ENCODE measurements at places on chromosomes 5 and 9.

GRCh38 chr5:40653221-40654022, 26.3 kb upstream of the PTGER4 start:
- DNase-seq: no peak

GRCh38 chr5:4976902-4977301, 163.2 kb upstream of the ADAMTS16 start:
- no peak for DNase-seq

DNA sequence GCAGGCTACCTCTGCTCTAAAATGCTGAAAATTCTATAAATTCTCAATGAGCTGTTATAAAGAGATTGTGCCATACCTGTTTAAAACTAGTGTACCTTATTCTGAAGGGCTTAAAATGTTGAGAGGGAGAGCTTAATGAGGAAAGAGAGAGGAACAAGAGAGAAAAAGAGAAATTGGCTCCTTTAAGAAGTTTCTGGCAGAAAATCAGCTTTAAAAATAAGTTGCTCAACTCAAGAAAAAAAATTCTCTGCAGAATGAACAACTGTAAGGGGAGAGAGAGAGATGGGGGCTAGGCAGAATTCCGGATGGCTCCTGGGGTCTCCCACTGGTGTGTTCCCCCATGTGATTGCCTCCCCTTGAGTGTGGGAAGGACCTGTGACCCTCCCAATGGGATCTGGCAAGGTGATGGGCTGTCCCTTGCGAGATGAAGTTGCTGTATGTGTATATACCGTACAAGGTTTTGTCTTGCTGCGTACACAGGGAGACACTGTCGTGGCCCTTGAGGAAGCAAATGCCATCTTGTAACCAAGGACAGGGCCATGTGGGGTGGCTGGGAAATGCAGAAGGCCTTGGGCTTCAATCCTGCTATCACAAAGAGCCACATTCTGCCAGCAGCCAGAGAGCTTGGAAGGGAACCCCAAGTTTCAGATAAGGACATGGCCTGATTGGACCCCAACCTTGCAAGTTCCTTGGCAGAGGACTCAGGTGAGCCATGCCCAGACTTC, 64.3 kb upstream of the S1PR3 start:
- DNase-seq: no peak

DNA sequence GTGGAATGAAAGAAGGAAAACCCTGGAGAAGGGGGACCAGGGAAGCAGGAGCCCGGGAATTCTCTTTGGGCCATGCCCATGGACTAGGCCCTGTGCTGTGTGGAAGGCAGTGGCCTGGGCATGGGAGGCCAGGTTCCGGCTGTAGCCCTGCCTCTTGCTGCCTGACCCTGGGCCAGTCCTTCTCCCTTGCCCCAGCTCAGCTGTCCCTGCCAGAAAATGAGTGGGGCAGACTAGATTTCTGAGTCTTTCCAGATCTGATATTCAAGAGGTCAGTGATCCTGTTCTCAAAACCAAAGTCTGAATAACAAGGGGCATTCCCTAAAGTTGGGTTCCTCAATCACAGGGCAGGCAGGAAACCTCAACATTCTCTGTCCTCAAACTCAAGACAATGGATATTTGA, 24.8 kb upstream of the CORO2A start:
- no peak for DNase-seq

DNA sequence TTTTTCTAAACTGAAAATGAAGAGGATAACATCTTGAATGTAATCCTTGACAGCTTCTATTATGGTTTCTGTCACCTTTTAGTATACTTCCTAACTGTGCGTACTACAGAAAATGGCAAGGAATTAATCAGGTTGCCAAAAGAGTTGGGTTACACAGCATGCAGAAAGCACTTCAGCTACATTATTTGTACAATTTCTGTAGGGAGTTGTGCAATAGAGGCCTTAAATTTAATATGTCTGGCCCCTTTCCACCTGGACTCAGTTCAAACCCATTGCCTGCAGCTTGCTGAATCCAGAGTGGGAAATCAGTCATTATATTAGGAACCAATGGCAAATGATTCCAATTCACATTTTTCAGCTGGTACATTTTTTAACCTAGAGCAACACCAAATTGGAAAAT, 549.7 kb downstream of the CSNK1G3 start:
- DNase-seq: no peak

GRCh38 chr9:98172604-98173003, 19.8 kb downstream of the CORO2A start:
- no peak for DNase-seq

DNA sequence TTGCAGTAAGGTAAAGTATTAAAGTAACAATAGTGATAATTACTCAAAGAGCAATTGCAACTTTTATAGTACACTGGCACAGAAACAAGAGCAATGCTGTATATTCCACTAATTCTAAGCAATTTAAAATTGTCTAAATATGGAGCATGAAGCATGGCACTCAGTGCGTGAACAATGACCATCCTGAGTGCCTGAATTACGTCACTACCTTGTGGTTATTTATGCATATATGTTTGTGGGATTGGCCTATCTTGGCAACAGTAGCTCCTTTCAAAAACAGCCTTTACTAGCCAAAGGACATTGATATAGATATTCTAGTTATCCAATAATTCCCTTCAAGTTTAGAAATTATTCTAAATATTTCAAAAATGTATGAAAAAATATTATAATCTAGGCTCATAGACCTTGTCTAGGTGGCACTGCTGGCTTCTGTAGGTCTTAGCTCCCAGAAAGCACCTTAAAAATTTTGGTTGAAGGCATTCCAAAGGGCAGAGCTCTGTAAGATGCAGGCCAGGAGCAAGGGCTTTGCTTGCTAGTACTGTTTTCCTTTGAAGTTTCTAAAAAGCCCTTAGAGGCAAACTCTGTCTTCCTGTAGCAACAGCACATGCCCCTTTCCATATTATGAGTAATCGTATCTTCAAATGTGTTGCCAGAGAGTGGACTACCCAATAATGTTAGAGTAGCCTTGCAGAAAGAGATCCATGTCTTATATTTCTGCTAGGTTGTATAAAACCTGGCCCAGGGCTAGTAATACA, 719.3 kb downstream of the NR2F1-AS1 start:
- no peak for DNase-seq

- DNase-seq: no peak
Measured at GRCh38 chr5:8363138-8363537, 494.2 kb downstream of the MTRR start.

- peak; percentile 44 for DNase-seq
Measured at GRCh38 chr5:139149477-139150199, 48.5 kb downstream of the SIL1 start.

DNA sequence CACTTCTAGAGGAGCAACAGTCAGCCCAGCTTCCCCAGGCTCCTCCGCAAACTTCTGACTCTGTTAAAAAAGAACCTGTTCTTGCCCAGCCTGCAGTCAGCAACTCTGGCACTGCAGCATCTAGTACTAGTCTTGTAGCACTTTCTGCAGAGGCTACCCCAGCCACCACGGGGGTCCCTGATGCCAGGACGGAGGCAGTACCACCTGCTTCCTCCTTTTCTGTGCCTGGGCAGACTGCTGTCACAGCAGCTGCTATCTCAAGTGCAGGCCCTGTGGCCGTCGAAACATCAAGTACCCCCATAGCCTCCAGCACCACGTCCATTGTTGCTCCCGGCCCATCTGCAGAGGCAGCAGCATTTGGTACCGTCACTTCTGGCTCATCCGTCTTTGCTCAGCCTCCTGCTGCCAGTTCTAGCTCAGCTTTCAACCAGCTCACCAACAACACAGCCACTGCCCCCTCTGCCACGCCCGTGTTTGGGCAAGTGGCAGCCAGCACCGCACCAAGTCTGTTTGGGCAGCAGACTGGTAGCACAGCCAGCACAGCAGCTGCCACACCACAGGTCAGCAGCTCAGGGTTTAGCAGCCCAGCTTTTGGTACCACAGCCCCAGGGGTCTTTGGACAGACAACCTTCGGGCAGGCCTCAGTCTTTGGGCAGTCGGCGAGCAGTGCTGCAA, 72.8 kb downstream of the NUP214 start:
- DNase-seq: no peak

GRCh38 chr9:26706223-26706622, 186.4 kb downstream of the CAAP1 start:
- no peak for DNase-seq

GRCh38 chr5:135996611-135997010, 32.2 kb upstream of the TGFBI start:
- peak; percentile 55 for DNase-seq

- DNase-seq: no peak
Measured at GRCh38 chr9:135959814-135960213, 1.4 kb downstream of the UBAC1 start.

DNA sequence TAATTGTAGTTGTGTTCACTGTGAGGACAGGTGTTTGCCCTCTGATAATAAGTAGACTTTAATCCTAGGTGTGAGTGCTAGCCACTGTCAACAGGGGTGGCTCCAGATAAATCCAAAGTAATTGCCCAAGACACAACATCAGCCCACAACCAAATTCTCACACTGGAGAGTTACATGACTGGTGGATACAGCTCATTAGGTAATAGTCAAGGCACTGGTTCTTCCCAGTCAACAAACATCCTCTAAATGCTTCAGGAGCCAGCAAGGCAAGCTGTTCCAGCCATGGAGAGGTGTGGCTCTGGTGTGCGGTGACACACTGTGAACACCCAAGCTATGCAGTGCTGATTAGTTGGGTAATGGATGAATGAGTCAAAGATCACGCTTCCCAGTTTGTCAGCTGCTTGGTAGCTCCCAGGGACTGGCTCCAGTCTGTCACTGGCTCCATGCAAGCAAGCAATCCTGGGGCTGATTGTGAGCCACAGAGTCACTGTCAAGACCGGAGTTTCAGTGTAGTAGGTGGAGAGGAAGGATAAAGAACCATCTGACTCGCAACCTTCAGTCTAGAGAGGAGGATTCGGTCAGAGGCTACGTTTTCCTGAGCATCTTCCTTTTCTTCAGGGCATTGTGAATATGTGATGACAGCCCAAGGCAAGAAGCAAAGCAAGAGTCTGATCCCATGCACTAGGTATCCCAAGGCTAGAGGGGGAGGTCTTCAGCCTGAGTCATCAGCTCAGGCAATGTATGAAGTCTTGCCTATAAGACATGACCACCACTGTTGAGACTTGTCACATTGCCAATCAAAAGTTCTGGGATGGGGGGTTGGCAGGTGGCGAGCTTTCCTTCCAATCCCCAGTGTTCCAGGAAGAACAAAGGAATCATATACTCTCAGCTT, 63.1 kb downstream of the UGCG start:
- DNase-seq: peak; percentile 82

GRCh38 chr9:105296877-105297287, 52.4 kb downstream of the SLC44A1 start:
- DNase-seq: peak; percentile 80

DNA sequence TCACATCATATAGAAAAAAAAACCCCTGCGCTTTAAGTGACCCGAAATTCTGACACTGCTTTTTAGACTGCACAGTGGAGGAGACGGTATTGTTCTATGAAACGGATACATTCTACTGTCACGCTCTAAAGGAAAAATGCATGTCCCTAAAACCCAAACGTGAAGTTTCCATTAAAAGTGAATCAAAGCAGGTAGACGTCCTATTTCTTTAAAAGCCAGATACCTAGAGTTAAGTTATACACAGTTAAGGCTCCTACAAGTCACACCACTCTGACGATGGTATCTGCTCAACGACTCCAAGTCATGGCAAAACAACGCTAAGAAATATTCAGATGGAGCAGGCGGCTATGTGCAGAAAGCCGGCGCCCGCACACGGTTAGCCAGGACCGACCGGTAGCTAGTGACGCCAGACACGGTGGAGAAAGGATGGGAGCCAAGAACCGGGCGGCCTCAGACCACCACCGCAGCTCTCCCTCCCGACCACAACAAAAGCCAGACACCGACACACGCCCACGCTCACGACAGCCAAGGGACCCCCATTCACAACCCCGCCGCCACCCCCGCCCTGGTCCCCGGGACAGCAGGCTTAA, 734 bp downstream of the SKP1 start:
- DNase-seq: peak; percentile 51

DNA sequence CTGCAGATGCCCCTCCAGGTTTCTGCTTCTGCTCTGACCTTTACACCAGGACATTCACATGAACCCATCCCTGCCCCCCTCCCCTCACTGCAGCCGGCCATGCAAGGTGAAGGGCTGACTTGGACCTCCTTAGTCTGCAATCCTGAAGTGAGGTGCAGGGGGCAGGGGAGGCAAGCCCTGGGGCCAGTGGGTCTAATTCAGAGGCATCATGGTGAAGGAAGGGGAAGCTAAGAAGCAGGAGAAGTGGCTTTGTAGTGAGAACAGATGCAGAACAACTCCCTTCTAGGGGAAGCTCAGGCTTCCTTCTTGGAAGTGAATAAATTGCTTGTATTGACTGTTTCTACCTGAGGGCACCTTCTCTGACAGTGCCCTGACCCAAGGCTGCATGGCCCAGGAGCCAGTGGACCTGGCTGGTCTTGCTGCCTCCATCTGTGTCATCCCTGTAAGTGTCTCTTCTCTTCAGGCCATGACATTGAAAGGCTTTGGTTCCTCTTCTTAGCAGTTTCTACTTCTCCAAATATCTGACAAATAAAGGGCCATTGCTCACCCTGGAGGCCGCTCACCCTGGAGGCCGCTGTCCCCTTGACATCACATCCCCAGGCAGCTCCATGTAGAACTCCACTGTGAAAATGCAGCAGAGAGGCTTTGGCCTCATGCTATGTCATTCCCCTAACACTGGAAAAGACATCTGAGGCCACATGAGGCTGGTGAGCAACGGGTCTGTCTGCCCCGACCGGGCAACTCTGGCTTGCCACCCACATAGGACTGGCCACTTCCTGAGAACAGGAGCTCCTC, 55.3 kb downstream of the GADD45G start:
- DNase-seq: no peak

- DNase-seq: no peak
Measured at GRCh38 chr9:111978616-111979015, 82.0 kb downstream of the UGCG start.

- no peak for DNase-seq
Measured at GRCh38 chr5:131406975-131407638, 143.3 kb downstream of the CDC42SE2 start.

- DNase-seq: peak; percentile 77
Measured at GRCh38 chr9:137021979-137022661, 5.9 kb downstream of the ABCA2 start.
